ENCODE measurements at places on chromosomes 5 and 9.

DNA sequence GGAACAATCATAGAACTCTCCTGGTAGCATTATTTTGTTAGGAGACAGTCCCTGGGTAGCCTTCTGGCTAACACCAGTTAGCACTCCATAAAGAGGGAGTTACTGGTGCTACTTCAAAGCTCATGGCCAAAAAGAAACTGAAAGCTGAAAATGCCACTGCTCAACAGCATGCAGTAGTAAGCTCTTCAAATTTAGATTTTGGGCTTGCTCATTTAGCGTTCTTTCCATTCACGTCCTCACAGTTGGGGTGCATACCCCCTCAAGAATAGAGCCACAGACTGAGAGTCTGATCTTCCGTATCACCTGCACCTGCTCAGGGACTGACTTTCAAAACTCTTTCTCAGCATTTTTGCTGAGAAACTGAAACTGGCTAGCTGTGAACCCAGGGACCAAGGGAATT lies 24.7 kb downstream of the NTRK2 start:
- no peak for DNase-seq

- DNase-seq = no peak
Observed at GRCh38 chr5:178496214-178496613, 94.0 kb downstream of the COL23A1 start.

- no peak for DNase-seq
Observed at GRCh38 chr5:23314827-23315226, 192.6 kb upstream of the PRDM9 start.

- no peak for DNase-seq
Observed at GRCh38 chr5:45288746-45289145, 407.4 kb downstream of the HCN1 start.

DNA sequence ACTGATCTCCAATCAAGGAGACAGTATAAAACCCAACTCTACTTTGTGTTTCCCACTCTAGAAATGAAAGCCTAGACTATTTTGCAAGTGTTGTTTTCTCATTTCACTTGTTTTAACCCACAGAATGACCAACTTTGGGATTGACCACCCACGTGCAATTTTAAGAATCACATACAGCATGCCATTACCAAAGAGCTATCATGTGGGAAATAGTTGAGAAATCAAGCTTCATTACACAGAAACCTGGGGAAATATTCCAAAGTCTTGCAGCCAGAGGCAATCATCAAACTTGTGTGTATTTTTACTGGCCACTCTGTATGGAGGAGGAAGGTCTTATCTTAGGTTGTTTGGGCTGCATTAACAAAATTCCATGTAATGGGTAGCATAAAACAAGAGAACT lies 451.4 kb upstream of the DAB2 start:
- DNase-seq = no peak

DNA sequence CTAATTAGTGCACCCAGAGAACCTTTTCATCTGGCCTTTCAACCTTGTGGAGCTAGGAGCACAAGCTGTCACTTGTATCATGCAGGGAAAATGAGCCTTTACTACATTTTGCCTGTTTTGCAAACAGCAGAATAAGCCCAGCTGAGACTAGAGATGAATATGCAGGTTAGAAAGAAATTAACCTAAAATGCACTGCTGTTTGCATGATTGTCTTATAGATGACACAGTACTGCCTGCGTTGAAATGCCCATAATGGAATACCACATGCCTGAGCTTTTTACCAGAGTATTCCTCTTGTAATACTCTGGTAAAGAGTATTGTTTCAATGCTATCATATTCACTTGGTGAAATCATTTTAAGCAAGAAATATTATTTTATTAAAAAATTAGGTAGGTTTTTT lies 90.7 kb downstream of the SNX24 start:
- DNase-seq = no peak

DNA sequence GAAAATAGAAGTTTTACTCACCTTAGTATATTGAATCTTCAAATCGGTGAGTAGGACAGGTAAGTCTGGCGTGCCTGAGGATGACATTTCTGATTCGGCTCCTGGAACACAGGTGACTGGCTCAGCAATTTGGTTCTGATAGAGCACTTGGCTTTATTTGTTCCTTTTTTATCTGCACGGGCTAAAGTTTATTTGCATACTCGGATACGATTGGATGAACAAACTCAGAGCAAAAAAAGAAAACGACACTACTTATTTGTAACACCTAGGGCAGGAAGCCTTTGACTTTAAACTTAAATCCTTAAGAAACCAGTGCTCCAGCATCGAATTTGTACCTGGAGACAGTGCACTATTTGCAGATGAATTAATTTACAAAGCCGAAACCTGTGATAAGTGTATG lies at the start of gene ALDH1A1:
TSS of gene ALDH1A1 (minus strand) at position 140 of the 400 bp plus-strand sequence. CDS start at position 87, 53 bp downstream.
- peak; percentile 86 for DNase-seq

- no peak for DNase-seq
Observed at GRCh38 chr9:113932906-113933584, 56.9 kb downstream of the ZNF618 start.

GRCh38 chr5:67133776-67134175 lies 62.8 kb downstream of the CD180 start:
- DNase-seq = no peak

GRCh38 chr5:13316176-13316575 lies 628.3 kb downstream of the DNAH5 start:
- DNase-seq = no peak

DNA sequence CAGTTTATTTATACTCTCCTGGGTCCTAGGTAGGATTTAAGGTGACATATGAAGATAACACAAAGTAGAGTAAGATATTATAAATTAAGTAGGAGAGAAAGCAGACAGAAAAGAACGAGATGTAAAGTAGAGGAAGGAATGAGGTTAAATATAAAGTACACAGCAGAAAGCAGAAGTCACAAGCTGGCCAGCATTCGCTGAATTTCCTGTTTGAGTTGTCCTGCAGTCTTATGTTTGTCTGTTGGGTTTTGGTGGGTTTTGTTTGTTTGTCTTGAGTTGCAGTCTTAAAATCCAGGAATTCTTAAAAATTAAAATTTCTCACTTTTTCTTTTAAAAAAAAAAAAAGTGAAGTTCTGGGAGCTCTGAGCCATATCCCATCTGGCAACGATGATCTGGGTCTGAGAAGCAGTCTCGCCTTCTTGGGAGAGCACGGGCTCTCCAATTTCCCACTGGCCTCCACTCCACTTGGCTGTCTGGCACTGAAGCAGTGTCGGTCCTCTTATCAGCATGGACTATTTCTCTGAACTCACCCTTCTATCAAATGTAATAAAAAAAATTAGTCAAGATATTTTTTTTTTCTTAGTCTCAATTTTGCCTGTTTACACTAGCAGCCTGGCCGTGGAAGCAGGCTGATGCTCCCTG lies 2.0 kb downstream of the S100Z start:
- DNase-seq = peak; percentile 56

DNA sequence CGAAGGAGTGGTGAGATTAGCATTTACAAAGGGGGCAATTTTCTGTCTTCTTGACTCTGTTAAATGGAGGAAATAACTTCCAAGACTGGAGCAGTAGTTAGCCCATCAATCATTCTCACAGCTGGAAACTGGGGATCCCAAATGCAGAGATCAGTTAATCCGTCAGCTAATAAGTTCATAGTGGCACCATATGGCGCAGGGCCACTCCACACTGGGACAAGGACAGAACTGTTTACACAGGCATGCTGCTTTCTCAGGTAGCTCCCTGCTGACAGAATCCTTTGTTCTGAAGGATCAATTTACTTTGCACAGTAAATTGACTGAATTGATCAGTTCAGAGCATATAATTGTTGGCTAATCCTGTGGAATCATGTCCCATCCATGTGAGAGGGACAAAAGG lies 395.7 kb downstream of the TMEM161B start:
- no peak for DNase-seq

DNA sequence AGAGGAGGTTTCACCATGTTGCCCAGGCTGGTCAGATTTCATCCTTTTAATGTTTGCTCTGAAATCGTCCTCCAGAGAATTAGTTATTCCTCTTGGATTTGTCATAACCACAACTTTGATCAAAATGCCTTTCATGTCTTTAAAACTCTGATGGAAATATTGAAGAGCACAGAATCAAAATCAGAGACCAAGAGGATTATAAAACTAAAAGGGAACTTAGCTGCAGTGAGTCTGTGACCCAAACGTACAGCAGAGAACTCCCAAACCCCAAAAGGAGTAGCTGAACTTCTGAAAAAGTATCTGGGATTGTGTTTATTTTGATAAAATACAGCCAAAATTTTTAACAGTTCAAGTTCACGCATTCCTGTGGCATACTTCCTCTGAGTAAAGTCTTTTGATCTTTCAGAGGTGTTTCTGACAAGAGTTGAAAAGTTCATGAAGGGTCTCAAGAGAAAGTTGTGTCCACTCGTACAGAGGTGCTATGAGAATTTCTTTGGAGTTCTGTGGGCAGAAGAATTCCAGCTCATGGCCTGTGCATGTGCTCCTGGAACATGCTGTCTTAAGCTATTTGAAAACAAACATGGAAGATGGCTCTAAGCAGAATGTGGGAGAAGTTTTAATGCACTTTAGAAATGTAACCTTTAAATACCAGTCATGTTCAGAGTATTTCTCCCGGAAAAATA lies 124.0 kb downstream of the ESM1 start:
- DNase-seq = no peak

- peak; percentile 25 for DNase-seq
Observed at GRCh38 chr9:121503444-121503843, 3.8 kb upstream of the GGTA1 start.

DNA sequence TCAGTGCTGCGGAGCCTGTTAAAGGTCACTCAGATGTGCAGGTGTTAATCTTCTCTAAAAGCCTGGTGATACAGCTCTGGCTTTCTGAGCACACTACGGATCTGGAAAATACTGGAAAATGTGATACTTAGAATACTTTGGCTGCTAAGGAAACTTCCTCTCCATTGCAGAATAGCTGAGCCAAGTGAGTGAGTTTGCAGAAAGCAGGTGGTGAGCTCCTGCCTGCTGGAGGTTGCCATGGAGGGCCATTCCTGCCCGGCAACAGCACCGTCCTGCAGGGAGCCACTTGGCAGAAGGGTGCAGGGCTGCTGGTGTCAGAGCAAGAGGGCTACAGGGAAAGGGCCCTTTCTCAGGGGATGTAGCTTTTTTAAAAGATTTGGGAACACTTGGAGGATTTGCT lies 40.7 kb downstream of the SECISBP2 start:
- DNase-seq = no peak

GRCh38 chr5:67346611-67347010 lies 150.0 kb upstream of the CD180 start:
- no peak for DNase-seq

DNA sequence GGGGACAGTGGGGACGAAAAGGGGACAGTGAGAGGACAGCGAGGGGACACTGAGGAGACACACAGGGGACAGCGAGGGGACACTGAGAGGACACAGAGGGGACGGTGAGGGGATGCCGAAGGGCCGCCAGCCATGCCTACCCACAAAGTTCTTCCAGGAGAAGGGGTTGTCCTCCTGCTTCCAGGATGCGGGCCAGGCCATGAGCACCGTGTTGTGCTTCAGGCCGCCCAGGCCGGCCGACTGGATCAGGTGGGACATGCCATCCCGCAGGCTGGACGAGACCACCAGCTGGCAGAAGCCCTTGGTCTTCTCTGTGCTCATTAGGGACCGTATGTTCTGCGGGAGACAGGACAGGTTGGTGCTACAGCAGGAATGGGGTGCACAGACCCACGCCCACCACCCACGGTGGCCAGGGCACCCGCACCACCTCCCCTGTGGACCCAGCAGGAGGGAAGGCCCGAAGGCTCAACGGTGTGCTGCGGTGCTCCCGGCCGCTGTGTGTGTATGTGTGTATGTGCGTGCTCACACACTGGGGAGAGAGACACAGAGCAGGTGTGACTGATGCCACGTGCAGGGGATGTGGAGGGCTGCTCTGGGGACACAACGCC lies 46.6 kb downstream of the SLC12A7 start:
- no peak for DNase-seq

- peak; percentile 46 for DNase-seq
Observed at GRCh38 chr9:89440548-89440947, 57.4 kb downstream of the SEMA4D start.

DNA sequence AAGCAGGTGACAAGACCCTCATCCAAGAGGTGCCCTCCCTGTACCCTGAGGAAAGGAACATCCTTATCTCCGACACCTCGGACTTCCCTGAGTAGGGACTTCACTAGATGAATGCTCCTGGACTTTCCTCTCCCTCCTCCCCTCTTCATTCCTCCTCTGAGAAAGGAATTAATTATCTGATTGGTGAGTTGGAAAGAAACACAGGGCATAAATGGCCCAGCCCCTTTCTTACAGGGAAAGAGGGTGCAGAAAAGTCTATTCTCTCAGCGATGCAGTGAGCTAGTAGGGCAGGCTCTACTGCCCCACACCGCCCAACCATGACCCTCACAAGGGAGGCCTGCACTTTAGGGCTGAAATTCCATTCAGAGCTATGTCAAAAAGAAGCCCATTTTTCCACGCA lies 87.5 kb downstream of the TTC39B start:
- DNase-seq = no peak

GRCh38 chr5:15073453-15073852 lies 201.9 kb upstream of the ANKH start:
- no peak for DNase-seq
